ENCODE measurements at places on chromosomes 7 and 10. TPM values are rescaled to one million over a fixed set of nuclear protein-coding genes. Genes with fewer than 3 reads are reported as not detected.

- DNase-seq = no peak
Observed at GRCh38 chr7:92622685-92623084, 32.5 kb upstream of the FAM133B start.

FZD8 gene
- total RNA-seq = 7.7 TPM

GRCh38 chr7:71984348-71984747 lies 427.8 kb downstream of the CALN1 start:
- no peak for DNase-seq

DNA sequence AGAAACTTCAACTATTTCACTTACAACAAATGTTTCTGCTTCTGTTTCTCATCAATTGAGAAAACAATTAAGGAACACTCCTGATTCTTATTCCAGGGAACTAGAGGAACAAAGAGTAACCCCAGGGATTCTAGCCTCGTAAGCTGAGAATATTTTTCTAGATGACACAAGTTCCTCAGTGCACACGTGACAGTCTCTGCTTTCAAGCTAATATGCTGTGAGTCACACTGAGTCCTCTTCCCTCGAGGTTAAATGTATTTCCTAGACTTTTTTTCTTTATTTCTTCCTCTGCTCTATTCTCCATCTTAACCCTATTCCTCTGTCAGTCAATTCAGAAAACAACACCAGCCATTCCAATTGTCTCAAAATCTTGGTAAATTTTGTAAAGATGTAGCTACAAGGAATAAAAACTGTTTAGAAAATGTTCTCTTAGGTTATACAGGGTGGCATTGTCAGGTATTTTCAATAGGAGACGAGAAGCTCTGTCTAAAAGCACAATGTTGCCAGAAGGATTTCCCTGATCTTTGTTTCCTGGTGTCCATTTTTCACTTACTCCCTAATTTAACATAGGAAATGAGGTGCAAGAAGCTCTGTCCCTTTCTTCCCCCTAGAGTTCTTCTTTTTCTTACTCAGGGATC lies 5.8 kb upstream of the C1GALT1 start:
- DNase-seq = no peak

- DNase-seq = peak; percentile 42
Observed at GRCh38 chr10:34808801-34809745, 6.0 kb downstream of the PARD3 start.

- no peak for DNase-seq
Observed at GRCh38 chr10:124523901-124524300, 62.3 kb downstream of the LHPP start.

PPP1R17 gene
- not detected for total RNA-seq

GRCh38 chr7:69467826-69468225 lies 130.4 kb upstream of the AUTS2 start:
- no peak for DNase-seq

DNA sequence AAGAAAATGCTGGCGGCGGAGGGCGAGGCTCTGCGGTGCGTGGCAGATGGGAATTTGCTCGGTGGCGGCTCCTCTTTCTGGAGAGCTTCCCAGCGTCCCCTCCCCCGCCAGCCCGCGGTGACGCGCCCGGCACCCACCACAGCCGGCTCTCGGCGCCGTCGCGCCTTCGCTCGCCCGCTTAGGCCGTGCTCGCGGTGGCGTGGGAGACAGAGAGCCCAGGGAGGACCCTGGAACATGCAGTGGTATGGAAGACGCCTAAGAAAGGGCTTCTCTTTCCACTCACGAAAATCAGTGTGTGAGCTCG lies 576 bp upstream of the CSGALNACT2 start:
- peak; percentile 60 for DNase-seq

GRCh38 chr7:46207931-46208634 lies 287.0 kb upstream of the IGFBP3 start:
- no peak for DNase-seq

DNA sequence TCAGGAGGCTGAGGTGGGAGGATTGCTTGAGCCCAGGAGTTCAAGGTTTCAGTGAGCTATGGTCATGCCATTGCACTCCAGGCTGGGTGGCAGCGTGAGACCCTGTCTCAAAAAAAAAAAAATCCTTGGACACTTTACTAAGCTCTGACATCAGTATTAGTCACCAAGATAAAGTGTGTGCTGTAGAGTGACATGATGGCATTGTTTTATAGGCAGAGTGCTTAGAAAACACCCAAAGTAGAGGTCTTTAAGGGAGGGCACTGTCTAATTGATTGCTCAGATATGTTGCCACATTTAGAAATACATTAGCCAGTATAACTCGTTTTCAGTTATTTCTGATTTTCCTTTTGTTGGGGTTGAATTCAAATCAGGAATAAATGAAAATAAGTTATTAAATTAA lies 235.9 kb downstream of the REEP3 start:
- DNase-seq = no peak

SPRN gene
- total RNA-seq = not detected

GRCh38 chr10:125256026-125256425 lies 95.7 kb upstream of the CTBP2 start:
- no peak for DNase-seq

ZNF716 gene
- total RNA-seq = not detected

SUN3 gene
- not detected for total RNA-seq

MBLAC1 gene
- total RNA-seq = 2.7 TPM

DNA sequence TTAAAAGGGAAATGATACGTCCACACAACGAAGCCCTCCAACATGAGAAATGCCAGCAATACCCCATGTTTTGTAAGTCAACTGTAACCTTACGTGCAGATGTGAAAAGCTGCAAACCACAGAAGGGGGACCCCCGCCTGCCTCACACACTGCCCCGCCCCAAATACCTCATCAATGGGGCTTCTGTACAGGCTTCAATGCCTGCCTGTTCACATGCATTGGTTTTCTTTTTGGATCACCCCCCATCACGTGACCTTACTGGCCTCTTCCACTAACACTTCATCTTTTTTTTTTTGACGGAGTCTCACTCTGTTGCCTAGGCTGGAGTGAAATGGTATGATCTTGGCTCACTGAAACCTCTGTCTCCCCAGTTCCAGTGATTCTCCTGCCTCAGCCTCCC lies 224.0 kb downstream of the TNS3 start:
- DNase-seq = no peak

GRCh38 chr10:125163803-125164202 lies 3.4 kb upstream of the CTBP2 start:
- no peak for DNase-seq

- DNase-seq = no peak
Observed at GRCh38 chr10:78059906-78060702, 26.4 kb downstream of the RPS24 start.

DNA sequence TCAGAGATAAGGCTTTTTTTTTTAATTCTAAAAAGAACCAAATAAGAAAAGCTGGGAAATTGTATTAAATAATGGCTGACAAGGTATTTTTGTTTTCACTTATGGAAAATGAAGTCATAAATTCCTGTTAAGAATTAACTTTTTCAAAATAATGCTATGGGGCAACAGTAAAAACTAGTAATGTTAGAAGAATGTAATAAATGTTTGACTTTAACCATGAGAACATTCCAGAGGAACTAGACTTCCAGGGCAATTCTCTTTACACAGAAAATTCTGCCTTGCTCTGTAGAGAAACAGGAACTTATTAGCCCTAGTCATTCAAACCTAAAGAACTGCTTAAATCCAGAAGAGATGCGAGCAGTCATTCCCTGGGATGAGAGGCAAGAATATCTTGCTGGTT lies 571.1 kb downstream of the IPMK start:
- DNase-seq = no peak

NEURL1 gene
- total RNA-seq = not detected

Data from heart left ventricle (tissue), 16 donors.